Stimulated activated CD4-positive, alpha-beta T cell treated with anti-CD3 and anti-CD28 coated beads, Interleukin-15, amount 100 ng/mL, for 1 hour (primary cell): ENCODE measurements at places on chromosomes 6 and 20.
A peak's percentile ranks its signal among the peaks of the same experiment; 100 is the strongest.

- no peak for DNase-seq
Measured at GRCh38 chr20:57633945-57634491, 13.8 kb upstream of the ZBP1 start.

DNA sequence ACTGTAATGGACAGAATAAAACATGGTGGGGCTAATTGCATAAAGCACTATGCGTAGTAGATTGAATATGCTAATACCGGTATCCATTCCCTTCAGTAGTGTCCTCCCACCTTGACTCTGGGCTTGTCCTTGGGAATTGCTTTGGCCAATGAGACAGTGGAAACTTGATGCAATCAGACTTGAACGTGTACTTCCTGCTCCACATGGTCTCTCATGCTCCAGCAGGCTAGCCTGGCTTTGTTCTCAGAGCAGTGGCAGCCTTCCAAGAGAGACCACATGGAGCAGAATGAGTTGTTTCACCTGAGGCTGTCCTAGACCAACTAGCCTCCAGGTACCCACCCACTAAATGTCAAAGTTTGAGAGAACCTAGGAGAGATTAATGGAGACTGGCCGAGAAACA lies 37.0 kb upstream of the BTBD3 start:
- no peak for DNase-seq

DNA sequence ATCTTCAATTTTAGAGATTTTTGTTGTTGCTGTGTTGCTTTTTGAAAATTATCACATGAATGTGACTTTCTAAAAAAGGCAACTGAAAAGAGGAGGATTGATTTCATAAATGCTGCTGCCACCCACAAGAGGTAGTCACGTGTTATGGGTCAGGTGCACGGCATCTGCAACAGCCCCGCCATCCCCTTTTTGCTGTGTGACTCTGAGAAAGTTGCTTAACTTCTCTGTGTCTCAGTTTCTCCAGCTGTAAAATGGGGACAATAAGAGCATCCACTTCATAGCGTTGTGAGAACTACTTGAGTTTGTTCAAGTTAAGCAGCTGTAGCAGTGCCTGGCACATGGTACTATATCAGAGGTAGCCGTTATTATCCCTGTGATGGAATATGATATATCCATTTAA lies 10.7 kb downstream of the CCN5 start:
- no peak for DNase-seq

- no peak for DNase-seq
Measured at GRCh38 chr20:6008254-6008653, 45.6 kb downstream of the LRRN4 start.

- DNase-seq = peak; percentile 31
Measured at GRCh38 chr6:130885392-130886192, 58.4 kb downstream of the SMLR1 start.

GRCh38 chr6:153938876-153939275 lies 100.2 kb upstream of the OPRM1 start:
- DNase-seq = no peak

DNA sequence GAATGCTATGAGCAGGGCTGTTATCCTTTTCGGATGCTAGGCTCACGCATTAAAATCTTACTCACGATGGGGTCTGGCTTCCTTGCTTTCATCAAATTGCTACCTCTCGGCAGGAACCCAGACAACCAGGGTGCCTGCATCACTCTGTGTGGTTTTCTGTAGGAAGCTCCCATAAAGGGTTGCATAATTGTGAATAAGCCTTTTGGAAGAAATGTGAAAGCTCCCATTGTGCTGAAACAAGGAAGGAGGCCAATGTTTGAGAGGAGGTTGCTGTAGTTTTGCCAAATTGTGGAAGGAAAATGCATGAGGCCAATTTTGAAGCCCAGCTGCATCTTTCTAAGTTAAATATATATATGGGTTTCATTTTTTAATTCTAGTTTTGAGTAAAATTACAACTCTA lies 615.5 kb downstream of the C6orf118 start:
- DNase-seq = no peak

GRCh38 chr6:14451594-14452374 lies 334.2 kb downstream of the CD83 start:
- DNase-seq = no peak

DNA sequence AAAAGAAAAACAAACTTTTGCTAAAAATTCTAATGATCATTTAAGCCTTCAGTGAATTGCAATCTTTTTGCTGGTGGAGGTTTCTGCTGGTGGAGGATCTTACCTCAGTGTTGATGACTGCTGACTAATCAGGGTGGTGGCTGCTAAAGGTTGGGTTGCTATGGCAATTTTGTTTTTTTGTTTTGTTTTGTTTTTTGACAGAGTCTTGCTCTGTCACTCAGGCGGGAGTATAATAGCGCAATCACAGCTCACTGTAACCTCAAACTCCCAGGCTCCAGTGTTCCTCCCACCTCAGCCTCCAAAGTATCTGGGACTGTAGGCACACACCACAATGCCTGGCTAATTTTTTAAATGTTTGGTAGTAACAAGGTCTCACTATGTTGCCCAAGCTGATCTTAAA lies 94.7 kb downstream of the ANKRD6 start:
- no peak for DNase-seq

DNA sequence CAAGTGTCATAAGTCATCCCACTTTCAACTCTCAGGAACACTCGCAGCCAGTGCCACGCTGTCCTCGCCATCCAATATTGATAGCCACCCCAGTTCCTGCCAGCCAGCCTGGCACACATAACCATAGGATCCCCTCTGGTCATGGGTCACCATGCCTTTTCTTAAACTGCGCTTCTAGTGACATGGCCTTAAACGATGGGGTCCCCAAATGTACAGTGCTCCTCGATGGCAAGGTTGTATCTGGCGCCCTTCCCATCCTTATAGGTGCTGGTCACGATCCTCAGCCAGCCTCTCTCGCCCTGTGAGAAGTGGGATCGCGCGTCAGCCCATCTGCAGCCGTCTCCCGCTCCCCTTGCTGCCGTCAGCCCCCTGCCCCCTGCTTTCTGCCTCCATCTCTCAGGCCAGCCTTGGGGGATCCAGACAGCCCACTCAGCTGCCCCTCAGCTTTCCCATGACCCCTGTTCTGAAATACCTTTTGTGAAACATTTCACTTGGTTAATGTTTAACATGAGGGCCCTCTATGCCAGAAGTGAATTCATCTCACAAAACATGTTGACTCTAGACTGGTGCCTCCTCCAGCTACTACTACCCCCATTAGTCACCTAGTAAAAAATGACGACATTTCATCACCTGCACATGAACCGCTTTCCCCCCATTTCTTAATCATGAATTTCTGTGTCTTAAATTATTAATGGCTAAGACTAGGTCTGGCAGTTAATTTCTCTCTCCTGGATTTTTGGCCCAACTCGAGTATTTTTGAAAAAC lies 11.4 kb downstream of the CTSZ start:
- no peak for DNase-seq

GRCh38 chr6:42332916-42333315 lies 115.3 kb upstream of the MRPS10 start:
- DNase-seq = no peak

DNA sequence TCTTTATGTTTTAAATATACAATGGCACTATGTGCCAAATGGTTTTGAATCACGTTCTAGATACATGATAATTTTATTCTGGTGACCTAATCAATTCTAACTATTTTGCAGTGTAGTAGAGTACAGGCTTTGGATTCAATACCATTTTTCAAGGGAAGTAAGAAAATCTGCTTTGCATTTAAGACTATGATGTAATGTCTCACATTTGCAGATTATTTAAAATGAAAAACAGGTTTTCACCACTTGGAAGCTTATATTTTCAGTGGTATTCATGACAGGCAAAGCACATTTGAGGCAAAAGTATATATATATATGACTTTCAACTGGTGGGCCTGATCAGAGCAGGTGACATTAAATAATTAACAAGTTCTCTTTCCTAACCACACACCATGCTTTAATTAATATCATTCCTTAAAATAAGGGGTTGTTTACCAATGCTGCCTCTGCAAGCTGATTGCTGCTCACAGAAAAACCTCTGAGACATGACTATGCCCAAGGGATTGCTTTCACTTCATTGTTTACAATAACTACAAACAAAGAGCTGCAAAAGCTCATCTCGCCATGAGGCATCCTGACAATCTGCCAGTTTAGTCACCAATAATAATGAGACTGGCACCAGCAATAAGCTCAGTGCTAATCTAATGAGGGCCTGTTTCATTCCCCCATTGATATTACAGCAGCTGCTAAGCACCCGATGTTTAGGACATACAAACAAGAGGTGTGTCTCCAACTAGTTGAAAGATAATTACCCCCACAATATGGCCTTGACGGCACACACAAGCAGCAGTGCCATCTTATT lies 1176.0 kb upstream of the GJE1 start:
- DNase-seq = no peak
